T-helper 22 cell (primary cell): ENCODE measurements at places on chromosomes 3 and 15.

DNA sequence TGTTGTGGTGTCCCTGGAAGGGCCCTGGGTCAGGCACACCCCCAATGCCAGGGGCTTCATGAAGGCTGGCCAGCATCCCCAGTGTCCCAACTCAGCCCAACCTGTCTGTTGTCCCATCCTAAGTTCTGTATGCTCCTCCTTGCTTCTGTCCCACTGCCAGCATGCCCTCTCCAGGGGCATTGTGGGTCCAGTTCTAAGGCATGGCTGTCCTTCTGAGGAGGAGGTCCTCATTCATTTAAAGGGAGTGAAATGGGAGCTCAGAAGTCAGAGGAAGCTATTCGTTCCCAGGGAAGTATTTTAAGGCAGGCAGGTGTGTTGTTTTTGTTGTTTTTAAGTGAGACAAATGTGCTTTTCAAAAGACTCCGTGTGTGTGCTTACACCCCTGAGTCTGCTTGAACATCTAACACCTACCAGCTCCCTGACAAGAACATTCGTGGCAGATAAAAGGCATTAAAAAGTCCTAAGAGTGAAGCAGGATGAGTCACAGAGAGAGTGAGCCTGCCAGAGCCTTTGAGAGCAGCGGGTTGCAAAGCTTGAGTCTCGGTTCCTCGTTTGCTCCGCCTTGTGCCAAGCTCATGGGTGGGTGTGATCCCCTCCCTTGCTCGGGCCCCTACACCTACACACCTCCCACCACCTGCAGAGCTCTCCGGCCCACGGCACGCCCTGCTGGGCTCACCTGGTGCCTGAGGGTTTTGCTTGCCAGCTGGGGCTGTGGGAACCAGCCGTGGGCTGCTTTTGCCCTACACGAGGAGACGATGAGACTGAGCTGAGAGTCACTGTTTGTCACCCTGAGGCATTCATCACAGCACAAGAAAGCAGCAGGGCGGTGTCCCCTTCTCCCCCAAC is 183.4 kb upstream of the TOPAZ1 start:
- DNase-seq, result no peak

DNA sequence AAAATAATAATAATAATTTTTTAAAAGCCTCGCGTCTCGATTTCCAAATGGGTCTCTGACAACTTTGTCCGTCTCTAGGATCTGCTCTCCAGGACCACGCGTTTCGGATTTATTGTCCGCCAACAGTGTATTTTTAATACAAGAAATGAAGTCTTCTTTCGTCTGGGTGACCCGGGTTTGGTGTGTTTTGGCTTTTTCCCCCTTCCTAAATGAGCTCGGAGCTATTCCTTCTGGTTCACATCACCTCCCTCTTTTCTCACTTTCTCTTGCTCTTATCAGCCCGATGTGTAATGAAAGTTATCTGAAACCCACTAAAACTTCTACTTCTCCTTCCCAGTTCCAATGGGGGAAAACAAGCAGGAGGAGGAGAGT is 516.7 kb downstream of the MECOM start:
- no peak for DNase-seq

- DNase-seq, result no peak
Observed at GRCh38 chr15:49137861-49138260, 17.5 kb downstream of the COPS2 start.

- no peak for DNase-seq
Observed at GRCh38 chr3:143644370-143645089, 203.7 kb downstream of the SLC9A9 start.

DNA sequence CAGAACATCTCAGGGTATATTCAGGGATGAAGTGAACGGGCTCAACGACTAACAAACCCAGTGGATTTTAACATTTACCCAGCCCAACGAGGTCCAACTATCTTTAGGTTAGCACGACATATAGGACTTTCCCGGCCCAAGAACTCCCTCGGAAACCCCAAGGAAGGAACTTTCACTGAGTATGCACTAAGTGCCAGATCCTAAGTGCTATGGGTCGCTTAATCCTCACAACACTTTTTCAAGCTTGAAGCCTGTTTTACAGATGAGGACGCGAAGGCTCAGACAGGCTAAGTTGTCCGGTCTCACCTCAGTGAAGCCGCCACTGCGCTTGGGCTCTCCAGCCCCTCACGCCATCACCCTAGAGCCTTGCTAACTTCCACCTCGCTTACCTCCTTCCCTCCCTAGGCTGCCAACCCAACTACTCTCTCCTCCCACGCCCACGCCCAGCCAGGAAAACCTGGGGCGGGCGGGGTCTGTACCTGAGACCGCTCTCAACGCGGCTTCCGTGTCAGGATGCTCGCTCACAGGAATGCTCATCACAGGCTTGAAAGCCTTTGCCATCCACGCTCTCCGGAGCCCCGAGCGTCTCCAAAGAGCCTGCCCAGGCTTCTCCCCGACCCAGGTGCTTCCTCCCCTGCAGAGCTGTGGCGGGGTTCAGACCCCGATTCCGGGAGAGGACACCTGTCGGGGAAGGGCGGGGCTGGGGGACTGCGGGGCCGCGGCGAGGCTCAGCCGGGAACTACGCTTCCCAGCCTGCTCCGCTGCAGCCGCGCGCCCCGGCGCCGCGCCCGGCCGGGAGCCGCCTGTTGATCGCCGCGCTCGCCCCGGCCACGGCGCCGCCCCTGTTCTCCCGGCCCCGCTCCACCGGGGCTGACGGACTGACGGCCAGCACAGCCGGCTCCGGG is at the start of gene TMOD2:
TMOD2 (plus strand) TSS at position 806 of the 905 bp plus-strand sequence. CDS start 14,845 bp downstream, outside the sequence.
- peak; percentile 29 for DNase-seq

DNA sequence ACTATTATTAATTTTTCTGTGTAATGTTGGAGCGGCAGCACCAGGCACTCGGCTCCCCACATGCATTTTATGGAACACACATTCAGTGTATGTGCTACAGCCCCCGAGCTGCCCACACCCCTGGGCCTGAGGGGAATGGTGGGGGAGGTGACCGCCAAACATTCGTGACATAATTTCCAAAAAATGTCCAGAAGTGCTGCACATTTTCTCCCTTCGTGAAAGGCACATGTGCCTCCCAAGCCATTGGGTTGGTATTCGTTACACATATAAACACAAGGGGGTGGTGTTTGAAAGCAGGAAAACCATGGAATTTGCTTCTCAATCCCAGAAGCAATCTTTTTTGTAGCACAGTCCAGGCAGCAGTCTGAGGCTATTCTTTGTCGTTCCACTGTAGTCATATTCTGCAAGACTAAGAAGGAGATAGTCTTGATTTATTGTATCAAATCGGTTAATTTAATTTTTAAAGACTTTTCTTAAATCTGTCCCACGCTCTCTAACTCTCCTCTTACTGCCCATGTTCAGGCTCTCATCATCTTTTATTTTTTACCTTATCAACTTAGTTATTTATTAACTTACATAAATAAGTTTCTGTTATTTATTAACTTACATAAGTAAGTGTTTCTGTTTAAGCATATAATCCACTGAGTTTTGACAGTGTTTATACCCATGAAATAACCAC is 39.2 kb upstream of the POLR2M start:
- DNase-seq, result no peak

DNA sequence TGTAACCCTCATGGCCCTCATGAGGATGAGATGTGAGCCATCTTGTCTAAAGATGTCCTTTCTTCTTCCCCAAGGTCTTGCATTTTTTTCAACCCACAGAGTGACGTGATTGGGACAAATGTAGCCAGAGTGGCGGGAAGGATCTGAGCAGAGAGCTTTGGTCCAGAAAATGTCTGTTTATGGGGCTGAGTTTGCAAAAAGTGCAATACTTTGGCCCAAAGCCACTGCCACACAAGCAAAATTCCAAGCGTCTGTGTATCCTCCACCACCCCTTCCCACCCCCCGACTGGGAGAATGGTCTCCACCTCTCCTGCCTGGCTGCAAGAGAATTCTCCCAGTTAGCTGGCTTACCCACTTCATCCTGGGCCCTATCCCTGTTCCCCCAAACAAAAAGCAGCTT is 246.9 kb upstream of the LRIG1 start:
- DNase-seq, result no peak

DNA sequence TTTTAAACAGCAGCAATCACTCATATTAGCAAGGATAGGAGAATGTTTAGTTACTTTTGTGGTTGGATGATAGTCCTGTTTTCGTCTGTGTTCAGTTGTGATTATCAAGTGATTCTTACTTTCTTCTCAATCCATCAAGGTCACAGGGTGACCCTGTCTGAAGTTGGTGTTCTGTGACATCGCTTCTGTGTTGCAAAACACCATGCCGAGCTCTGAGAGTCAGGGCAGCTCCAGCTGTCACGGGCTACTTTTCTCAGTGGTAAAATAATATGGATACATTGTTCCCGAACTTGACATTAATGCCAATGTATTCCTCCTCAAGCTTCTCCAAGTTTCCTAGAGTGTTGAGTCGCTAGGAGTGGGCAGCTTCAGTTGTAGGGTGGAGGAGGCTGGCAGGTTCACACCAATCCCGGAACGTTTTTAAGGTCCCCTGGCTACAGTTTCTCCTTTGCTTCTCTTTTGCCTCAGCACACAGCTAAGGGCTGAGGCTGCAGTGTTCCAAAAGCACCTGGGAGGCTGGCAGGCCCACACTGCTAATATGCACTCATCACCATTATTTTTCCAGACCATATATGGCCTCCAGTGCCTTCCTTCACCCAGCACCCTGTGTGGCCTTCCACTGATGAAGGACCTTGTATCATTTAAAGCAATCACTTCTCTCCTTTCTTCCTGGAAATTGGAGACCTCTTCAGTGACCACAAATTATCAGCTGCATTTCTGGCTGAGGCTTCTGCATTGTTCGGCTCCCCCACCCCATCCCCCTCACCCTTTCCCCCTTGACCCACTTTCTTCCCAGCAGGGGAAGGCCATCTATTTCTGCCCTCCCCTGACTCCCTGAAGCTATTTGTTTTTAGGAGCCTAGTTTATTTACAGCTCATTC is 25.8 kb downstream of the COLQ start:
- DNase-seq, result no peak

DNA sequence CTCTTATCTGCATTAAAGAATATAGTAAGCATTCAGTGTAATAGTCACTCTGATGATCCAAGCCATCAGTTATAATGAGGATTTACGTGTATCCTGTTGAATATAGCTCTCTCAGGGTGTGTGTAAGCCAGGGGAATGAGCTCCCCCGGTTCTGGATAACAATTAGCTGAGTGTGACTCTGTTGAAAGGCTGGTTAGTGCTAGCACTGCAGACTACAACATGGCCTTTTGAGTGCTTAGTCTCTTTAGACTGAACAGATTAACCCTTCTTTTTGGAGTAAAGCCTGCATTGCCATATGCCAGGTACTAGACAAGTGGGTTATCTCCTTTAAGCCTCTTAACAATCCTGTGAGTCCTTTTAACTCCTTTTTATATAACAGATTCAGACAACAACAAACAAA is 119.5 kb downstream of the TMEM108 start:
- DNase-seq, result no peak
